ENCODE measurements at places on chromosomes 7 and 10.

DNA sequence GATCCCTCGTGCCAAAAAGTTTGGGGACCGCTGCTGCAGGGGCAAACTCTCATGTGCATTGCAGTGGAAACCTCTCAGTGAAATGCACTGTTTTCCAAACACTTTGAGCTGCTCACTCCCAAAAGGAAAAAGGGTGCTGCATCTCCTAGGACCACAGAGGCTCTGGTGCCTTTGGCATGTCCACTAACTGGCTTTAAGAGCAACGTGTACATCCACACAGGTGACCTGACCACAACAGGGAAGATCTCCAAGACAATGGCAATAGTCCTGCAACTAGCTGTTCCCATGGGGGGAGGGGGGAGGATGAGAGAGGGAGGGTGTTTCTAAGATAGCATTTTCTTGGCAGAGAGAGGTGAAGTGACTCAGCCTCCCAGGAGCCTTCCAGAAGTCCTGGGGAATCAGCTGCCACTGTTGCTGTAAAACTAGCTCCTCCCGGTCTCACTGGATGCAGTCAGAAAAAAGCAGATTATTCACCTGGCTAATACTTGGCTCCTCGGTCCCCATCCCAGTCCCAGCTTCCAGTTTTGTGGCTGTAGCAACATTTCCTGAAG is 181.7 kb downstream of the HECW1 start:
- DNase-seq, result no peak

- no peak for DNase-seq
Observed at GRCh38 chr10:116826803-116827202, 22.5 kb upstream of the ENO4 start.

DNA sequence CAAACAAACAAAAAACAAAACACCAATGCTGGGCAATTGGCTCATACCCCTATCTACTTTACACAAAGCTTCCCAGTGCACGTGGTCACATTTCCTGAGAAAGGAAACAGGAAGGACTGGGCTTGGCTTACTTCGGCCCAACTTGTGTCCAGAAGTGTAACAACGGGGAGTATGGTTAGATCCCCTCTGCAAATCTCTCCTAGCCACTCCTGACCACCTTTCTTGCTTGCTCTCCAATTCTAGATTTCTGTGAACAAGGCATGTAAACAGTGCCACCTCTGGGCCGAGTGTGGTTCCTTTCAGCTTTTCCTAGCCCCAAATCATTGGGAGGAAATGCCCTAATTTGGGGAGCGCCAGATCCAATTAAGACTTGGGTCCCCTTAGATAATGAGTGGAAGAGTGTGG is 21.0 kb upstream of the FRAT2 start:
- DNase-seq, result no peak

GRCh38 chr7:131488361-131488760 is 68.1 kb downstream of the PODXL start:
- DNase-seq, result no peak

DNA sequence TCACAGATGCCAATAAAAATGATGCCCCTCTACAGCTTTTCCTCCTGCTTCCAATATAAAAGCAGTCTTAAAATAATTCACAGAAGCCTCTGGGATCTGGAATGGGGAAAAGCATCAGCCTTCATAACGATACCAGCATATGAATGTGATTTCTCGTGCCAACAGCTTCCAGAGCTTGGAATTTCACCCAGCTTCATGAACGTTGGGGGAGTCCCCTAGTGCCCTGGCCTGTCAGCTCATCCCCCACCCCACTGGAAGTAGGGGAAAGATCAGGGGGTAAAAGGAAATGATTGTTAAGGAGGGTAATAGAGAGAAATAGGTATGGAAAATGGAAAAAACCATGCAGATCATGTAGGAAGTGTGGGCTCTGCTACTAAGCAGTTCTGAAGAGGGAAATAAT is 253.6 kb downstream of the INHBA start:
- no peak for DNase-seq

GRCh38 chr10:119251315-119251708 is 43.9 kb downstream of the GRK5 start:
- no peak for DNase-seq

- no peak for DNase-seq
Observed at GRCh38 chr7:7201578-7202374, 19.4 kb downstream of the C1GALT1 start.
